ENCODE measurements at places on chromosomes 4 and X.
A peak's percentile ranks its signal among the peaks of the same experiment; 100 is the strongest.

GRCh38 chrX:41604177-41604576 is 84.6 kb upstream of the GPR34 start:
- no peak for DNase-seq

GRCh38 chr4:135267148-135267865 is 1065.7 kb upstream of the PABPC4L start:
- DNase-seq, result no peak

DNA sequence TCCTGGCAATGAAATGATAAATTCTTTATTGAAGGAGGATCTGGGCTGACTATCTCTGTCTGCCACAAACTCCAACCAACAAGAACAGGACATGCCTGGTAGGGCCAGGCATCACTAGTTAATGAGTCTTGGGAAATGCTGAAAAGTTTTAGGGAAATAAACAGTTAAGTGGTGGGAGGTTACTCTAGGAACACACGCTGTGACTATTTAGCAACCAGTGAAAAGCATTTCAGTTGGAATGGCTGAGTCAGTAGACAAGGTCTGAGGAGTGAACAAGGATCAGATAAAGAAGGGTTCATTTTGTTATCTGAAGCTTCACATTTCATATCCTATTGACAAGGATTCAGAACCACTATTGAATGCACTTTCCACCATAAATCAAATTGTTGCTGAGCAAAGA is 394.9 kb upstream of the BOD1L1 start:
- DNase-seq, result peak; percentile 50

DNA sequence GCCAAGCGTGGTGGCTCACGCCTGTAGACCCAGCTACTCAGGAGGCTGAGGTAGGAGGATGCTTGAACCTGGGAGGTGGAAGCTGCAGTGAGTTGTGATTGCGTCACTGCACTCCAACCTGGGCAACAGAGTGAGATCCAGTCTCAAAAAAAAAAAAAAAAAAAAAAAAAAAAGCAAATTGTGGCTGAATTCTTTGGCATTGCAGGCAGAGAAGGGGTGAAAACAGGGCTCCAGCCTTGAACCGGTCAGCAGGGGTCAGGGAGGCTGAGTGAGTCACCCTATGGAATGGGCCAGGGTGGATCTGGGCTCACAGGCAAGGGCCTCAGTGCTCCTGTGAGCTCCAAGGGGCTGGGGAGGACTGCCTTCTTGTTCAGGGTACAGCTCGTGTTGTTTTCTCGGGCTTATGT is 13.2 kb upstream of the FAM3A start:
- DNase-seq, result peak; percentile 53

GRCh38 chr4:78939667-78940008 is 400 bp upstream of the PAQR3 start:
- no peak for DNase-seq

- peak; percentile 64 for DNase-seq
These were observed 345.1 kb upstream of the TACR3 start for GRCh38 chr4:104064646-104065577.

- no peak for DNase-seq
These were observed 1.8 kb downstream of the TBC1D1 start for GRCh38 chr4:37892641-37893040.

- DNase-seq, result no peak
These were observed 662.8 kb downstream of the TLL1 start for GRCh38 chr4:166535865-166536264.

DNA sequence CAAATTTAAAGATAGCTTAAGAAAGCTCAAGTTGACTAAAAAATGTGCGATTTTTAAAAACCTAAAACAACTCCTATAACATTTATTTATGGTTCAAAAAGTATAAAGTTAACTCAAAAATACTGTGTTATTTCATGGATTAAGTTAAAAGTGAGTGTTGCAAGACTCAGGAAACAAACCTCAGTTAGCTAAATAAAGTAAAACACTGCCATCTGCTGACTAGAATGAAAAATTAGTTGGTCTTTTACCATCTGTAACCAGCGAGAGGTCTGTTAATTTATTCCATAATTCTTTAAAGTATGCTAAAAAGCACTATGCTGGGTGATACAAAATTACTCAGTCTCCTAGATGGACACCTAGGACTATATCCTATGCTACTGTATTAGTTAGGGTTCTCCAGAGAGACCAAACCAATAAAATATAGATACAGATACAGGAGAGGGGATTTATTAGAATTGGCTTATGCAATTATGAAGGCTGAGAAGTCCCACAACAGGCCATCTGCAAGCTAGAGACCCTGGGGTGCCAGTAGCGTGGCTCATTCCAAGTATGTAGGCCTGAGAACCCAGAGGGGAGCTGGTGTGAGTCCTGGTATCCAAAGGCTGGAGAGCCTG is 4.9 kb upstream of the WDFY3 start:
- peak; percentile 75 for DNase-seq

DNA sequence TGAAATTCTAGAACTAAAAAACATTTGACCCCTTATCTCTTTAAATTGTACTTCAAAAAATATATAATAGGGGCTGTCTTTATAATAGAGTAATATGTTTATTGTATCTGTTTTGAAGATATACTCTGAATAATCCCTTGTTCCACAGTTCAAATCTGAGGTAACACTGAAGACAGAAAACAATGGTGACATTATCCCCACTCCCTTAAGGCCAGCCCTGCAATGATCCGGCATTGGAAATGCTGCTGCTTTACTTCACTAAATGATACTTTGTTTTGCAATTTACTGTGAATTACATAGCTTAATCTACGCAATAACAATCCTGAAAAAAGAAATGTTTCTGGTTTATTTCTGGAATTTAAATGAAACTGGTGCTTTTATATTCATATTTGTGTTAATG is 34.4 kb upstream of the ZFP42 start:
- no peak for DNase-seq

DNA sequence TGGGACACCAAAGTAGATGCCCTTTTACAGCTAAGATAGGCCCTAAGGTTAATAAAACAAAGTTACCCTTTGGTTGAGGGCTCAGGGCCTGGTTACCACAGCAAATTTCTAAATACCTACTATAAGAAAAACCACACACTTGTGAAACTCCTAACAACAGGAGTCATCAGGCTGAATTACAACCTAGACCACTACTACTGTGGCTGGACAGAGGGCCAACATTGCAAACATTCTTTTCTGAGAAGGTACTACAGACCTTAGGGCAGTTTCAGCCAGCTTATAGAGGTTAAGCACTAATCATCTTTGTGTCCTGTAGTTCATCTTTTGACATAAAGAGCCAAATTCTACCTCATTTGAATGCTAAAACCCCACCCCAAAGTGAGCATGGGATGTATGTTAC is 504.0 kb downstream of the RAPGEF2 start:
- DNase-seq, result no peak

DNA sequence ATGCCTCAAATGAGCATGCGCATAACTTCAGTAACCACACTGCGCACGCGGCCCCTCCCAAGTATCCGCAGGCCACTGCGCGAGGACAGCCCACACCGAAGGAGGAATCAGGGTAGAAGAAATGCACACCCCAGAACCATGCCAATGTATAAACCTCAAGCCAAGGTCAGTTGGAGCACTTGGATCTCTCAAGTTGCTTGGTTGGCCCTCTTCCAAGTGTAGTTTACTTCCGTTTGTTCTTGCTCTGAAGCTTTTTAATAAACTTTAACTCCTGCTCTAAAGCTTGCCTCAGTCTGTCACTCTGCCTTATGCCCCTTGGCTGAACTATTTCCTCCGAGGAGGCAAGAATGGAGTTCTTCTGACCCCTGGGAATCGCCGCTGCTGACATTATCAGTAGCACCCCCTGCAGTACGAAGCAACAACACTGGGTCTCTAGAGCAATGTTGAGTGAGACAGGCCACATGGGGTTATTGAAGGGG is 22.0 kb upstream of the SPINK2 start:
- no peak for DNase-seq

DNA sequence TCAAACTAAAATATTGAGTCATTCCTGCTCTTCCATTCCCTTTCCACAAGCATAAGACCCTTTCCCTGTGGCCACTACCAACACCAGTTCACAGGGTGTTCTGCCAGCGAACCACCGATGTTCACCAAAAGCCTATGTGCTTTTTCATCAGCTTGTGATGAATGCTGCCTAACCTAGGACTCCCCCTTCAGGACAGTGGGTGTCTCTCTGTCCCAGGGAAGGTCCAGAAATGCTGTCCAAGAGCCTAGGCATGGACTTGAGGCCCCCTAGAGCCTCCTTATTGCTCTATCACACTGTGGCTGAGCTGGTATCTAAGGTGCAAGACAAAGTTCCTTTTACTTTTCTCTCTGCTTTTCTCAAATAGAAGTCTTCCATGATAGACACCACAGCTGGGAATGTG is 1015.6 kb downstream of the PCDH19 start:
- no peak for DNase-seq

GRCh38 chr4:38184404-38184803 is 224.2 kb downstream of the PTTG2 start:
- DNase-seq, result no peak

DNA sequence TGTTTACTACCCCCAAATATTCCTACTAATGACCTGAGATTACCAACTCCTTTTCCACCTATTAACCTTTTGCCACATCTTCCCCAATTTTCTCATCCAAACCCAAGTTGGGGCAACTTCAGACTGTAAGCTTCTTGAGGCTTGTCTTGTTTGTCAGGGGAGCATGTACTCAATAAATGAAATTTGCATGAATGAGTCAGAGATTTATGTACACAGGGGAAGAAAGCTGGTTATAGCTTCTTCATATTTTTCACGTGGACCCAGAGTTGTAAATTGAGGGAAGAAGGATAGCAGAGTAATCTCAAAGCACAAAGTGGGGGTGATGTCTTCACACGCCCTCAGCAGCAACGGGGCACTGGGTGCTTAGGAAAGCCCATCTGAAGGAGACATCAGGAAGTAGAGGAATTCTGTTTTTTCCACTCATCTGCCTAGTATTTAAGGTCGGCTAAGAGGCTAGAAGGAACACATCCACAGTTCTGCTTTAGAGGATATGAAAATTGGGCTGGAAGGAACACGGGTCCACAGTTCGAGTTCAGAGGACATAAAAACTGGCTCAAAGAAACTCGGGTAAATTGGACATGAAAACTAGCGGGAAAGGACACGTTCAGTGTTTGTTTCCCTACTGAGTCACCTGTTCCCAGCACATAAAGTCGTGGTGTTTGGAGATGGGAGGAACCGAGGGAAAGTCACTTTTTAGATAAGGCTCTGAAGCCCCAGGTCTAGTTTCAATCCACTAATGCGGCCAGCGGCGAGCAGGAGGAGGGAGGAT is 696 bp upstream of the CA5B start:
- no peak for DNase-seq

DNA sequence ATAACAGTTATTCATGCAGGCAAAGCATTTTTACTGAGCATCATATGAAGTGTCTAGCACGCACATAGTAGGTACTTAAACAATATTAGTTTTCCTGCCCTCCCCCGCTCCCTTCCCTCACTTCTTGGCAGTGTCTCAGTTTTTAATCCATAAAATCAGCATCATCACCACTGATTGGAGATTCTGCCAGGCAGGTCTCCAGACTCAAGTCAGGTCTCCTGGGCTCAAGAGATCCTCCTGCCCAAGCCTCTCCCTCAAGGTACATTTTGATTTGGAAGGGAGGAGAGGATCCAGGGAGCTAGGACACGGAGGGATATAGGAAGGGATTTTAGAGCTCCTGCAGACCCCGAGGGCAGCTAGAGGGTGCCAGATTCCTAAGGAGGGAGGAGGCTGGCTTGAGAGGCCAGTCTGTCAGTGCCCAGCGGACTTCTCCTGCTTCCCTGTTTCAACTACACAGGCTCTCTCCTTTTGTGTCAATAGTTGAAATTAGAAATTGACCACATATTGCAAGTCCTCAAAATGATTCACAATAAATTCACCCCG is 4.4 kb upstream of the FAT1 start:
- peak; percentile 50 for DNase-seq

DNA sequence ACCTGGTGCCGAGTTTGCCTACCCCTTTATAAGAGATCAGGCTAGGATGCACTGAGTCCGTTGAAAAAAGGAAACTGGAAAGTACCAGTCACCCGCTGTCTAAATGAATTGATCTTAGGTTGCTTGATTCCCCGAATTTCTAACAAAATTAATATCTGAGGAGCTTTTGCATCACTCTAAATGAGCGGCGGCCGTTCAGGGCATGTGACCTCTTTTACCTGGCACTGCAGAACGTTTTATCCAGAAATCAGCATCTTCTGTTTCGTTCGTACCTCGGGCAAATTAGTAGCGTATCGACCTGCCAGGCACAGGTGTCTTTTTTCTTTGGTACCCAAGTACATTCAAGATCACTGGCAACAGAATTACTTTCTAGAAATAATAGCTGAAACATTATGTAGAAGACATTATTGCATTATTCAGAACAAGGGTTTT is 876 bp downstream of the KLHL2 start:
- DNase-seq, result peak; percentile 23

- no peak for DNase-seq
These were observed 3.4 kb upstream of the CYBB start for GRCh38 chrX:37776283-37776986.

- no peak for DNase-seq
These were observed 359.4 kb upstream of the ZCCHC13 start for GRCh38 chrX:73944563-73944908.

DNA sequence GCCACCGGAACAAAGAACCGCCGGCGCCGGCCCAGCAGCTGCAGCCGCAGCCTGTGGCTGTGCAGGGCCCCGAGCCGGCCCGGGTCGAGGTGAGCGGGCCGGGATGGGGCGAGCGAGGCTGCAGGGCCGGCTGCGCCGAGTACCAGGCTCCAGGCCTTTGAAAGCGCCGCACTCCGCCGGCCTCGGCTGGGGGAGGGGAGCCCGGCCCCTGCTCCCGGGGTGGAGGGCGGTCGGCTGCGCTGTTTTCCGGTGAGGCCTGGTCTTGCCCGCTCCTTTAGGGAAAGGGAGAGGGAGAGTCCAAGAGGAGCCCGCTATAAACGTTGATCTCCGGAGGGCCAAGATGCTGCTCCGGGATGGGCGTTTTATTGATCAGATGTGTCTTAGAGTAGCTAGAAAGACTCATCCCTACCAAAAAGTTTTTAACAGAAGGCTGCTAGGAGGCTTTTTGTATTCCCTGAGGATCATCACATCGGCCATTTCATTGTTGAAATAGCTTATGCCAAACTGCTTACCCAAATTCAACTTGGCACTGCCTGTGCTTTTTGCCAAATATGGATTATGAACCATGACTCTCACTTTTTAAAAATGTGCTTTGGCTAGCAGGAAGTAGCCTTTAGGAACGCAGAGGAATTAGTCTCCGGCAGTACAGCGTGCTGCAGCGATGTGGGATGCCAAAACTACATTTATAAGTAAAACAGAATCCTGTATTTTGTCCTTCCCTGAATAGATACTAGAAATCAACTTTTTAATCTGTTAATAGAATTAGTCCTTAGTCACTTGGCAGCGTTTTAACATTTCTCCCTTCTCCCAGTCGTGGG is 760 bp downstream of the TMEM165 start:
- peak; percentile 59 for DNase-seq

DNA sequence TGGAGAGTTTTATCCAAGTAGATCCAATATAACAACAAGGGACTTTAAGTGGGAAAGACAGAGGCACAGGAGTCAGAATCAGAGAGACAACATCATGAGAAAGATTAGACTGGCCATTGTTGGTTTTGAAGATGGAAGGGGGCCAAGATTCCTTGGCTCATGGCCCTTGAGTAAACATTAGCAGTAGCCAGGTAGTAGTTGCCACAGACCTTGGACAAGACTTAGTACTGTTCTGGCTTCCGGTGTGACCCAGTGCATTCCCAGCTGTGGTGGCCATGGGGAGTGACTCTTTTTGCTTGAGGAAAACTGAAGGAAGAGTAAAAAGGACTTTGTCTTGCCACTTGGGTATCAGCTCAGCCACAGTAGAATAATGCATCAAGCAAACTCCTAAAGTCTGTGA is 462.2 kb upstream of the CPXCR1 start:
- no peak for DNase-seq
